ENCODE measurements at places on chromosomes 1 and 21.
A peak's percentile ranks its signal among the peaks of the same experiment; 100 is the strongest.

DNA sequence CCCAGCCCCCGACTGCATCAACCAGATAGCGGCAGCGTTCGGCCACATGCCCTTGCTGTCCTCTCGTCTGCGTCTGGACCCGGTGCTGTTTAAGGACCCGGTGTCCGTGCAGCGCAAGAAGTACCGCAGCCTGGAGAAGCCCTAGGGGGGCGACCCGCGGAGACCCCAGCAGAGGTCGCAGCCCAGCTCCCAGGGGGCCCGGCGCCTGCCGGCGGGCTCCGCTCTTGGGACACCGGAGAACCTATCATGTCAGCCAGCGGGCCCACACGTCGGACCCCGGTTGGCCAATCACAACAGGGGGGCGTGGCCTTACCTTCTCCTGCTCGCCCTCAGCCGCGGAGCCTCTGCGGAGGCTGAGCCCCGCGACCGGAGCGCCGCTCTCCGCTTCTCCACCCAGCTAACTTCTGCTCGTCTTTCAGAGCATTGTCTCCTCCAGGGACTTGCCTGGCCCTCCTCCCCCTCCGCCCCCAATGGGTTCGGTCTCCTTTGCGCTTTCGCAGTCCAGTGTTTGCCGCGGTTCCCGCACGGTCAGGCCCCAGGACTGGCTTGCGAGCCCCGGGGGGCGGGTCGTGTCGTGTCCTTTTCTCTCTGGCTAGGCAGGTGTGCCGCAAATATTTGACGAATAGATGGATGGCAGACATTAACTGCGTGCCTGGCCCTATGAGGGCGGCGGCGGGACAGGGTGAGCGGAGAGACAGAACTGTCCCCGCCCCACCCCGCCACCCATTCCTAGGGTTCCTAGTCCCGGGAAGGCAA, 10.5 kb downstream of the SLC30A2 start:
- peak; percentile 82 for DNase-seq

DNA sequence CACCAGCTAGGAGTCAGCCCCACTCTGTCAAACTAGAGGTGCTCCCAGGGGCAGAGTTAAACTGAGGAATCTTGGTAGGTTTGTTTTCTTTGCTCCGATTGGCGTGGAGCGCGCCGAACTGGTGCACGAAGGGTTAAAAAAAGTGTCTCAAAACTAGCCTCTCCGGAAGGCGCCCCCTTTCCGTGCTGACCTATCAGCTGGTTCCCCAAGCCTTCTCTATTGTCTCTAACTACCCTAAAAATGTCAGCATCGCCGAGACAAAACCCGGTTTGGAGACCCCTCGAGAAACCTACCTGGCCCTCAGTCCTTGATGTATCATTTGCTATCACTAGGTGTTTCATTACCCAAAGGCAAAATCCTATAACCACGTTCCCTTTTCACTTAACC, 2.2 kb downstream of the TGFB2 start:
- peak; percentile 63 for DNase-seq

GRCh38 chr1:111729946-111730681, 9.1 kb downstream of the INKA2 start:
- DNase-seq = no peak

DNA sequence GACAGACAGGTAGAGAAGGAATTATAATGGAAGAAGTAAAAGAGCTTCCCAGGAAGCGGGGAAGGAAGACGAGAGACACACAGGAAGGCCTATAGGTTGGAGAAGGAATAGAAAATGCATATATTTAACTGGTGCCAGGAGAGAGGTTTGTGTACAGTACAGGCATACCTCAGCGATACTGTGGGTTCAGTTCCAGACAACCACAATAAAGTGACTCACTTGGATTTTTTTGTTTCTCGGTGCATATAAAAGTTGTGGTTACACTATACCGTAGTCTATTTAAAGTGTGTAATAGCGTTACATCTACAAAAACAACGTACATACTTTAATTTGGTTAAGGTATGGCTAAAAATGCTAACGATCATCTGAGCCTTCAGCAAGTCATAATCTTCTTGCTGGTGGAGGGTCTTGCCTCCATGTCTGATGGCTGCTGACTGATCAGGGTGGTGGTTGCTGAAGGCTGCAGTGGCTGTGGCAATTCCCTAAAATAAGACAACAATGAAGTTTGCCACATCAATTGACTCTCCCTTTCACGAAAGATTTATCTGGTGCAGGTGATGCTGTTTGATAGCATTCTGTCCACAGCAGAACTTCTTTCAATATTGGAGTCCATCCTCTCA, 16.0 kb downstream of the YARS1 start:
- DNase-seq = peak; percentile 42

GRCh38 chr21:44466351-44466954, 11.1 kb downstream of the LRRC3 start:
- no peak for DNase-seq

DNA sequence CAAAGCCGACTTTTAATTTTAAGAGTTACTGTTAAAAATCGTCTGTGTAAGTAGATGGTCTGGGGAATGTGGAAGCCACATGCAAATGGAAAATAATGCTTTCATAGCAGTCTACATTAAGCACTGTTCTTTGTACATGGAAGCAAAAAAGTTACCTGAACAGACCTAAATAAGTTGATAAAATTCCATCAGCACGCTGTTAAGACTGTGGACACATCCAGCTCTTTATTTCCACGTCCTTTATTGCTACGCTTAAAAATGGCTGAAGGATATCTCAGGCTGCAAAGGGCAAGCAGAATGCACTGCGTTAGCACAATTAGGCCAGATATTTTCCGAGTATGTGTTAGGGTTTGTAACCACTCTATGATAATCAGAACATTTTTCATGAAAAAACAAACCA, 22.3 kb downstream of the NR5A2 start:
- DNase-seq = no peak

GRCh38 chr1:181655756-181656155, 172.4 kb downstream of the CACNA1E start:
- DNase-seq = peak; percentile 2

GRCh38 chr21:44840771-44841170, 22.9 kb upstream of the SUMO3 start:
- DNase-seq = no peak

- no peak for DNase-seq
These were observed 69.4 kb upstream of the MORC3 start for GRCh38 chr21:36250423-36251075.

GRCh38 chr1:48208652-48209051, 13.9 kb upstream of the SLC5A9 start:
- DNase-seq = no peak

- peak; percentile 45 for DNase-seq
These were observed 366.3 kb upstream of the ESRRG start for GRCh38 chr1:217089361-217090014.

DNA sequence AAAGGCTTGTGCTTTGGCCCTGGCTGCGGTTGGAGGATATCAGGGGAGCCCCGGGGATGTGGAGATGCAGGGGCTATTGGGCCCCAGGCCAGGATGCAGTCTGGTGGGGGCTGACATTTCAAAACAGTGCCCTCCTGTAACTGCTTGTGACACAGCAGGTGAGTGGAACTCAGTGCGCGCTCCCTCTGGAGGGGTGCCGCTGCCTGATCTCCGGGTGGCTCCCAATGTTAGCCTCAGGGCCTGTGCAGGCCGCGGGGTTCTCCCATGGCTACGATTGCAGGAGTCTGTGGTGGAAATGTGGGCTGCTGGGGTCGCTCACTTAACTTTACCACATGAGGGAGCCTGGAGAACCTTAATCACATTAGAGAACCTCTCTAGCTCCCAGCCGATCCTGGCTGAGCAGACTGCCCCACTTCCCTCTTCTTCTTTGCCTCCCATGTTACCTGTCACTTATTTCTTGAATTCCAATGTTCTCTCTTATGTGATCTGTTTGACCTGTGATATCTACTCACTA, 163.2 kb downstream of the FMN2 start:
- no peak for DNase-seq

DNA sequence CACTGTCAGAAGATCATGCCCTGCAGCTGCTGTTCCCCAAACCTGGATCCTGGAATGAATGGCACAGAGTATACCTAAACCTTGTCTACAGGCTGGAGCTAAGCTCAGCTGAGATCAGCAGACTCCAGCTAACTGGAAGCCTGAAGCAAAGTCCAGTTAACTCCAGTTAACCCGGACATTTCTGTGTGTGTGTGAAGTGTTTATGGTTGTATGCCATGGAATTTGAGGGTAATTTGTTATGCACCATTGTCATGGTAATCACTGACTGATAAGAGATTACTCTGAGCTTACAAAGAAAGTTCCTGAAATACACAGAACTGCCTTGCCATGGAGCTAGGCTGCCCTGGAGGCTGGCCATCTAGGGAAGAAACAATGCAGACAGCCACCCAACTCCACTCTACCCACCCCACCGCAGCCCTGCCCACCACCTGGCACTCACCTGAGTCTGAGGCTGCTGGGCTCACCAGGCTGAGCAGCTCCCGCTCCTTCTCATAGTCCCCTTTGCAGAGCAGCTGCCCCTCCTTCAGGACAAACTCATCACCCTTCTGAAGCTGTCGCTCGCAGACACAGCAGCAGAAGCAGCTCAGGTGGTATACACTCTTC, 107.4 kb downstream of the LMX1A start:
- no peak for DNase-seq
